Astrocyte (in vitro differentiated cells and primary cell): ENCODE measurements at places on chromosomes 16 and 17. TPM values are rescaled to one million over a fixed set of nuclear protein-coding genes. Genes with fewer than 3 reads are reported as not detected.
A peak's percentile ranks its signal among the peaks of the same experiment; 100 is the strongest.

DNA sequence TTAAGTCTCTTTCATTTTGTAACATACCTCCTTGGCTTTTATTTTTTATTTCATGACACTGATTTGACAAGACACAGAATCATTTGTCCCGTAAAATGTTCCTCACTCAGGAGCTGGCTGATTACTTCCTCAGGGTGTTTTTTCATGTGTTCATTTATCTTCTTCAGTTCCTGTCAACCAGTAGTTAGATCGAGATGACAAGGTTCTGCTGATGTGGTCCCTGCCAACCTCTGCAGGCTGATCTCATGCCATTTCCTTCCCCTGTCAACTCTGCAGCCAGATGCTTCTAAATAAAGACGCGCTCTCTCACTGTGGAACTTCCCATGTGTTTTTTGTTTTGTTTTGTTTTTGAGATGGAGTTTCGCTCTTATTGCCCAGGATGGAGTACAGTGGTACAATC lies 8.1 kb upstream of the CXCL16 start:
- DNase-seq = no peak

NIP7 gene
- total RNA-seq = 34.3 and 35.7 TPM in 2 replicates

- no peak for DNase-seq
Observed at GRCh38 chr16:66752958-66753357, 1.5 kb upstream of the DYNC1LI2 start.

DNA sequence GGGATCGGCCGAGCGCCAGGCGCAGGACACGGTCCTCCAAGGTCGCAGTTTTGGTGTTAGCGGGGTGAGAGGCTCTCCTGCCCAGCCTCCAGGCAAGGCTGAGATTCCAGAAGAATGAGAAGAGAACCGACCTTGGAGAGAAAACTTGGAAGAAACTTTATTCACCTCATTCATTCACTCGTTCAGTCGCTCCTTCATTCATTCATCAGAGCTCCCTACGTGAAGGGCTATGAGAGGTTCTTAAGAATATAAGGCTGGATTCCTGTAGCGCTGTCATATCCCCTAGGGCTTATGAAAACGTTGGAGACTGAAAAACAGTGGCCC lies 991 bp upstream of the MYH10 start:
- no peak for DNase-seq

GNAO1 gene
- total RNA-seq = 1.7 and 2.8 TPM in 2 replicates

KRTAP3-2 gene
- not detected in 2 replicates for total RNA-seq

DNA sequence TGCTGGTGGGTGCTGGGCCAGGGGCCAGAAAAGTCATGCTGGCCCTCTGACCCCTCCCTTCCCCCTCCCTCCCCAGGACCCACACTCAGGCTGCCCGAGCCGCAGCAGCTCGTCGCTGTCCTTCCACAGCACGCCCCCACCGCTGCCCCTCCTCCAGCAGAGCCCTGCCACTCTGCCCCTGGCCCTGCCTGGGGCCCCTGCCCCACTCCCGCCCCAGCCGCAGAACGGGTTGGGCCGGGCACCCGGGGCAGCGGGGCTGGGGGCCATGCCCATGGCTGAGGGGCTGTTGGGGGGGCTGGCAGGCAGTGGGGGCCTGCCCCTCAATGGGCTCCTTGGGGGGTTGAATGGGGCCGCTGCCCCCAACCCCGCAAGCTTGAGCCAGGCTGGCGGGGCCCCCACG lies 8.3 kb upstream of the CISD3 start:
- DNase-seq = no peak

DNA sequence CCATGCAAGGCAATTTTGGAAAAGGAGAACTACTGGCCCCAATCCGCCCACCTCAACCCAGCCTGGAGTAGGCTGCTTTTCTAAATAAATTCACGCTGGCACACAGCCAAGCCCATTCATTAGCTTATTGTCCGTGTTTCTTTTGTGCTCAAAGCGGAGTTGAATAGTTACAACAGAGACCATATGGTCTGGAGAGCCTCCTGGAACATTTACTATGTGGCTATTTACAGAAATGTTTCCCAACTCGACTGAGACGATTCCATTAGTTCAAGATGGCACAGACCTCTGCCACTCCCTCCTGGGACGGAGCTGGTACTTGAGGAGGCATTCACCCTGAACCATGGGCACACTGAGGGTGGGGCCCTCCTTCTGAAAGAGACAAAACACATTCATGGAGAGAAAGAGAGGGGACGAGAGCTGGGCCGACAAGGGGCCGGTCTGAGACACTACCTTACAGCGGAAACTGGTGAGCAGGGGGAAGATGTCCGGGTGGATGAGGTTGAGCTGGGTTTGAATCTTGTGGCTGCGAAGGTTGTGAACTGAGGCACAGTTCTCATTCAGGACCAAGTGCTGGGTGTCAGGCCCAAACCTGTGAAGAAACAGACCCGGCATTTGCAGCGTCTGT lies 15.7 kb downstream of the ELAC2 start:
- DNase-seq = no peak

GRCh38 chr16:88939972-88940861 lies 36.8 kb downstream of the CBFA2T3 start:
- no peak for DNase-seq

DNA sequence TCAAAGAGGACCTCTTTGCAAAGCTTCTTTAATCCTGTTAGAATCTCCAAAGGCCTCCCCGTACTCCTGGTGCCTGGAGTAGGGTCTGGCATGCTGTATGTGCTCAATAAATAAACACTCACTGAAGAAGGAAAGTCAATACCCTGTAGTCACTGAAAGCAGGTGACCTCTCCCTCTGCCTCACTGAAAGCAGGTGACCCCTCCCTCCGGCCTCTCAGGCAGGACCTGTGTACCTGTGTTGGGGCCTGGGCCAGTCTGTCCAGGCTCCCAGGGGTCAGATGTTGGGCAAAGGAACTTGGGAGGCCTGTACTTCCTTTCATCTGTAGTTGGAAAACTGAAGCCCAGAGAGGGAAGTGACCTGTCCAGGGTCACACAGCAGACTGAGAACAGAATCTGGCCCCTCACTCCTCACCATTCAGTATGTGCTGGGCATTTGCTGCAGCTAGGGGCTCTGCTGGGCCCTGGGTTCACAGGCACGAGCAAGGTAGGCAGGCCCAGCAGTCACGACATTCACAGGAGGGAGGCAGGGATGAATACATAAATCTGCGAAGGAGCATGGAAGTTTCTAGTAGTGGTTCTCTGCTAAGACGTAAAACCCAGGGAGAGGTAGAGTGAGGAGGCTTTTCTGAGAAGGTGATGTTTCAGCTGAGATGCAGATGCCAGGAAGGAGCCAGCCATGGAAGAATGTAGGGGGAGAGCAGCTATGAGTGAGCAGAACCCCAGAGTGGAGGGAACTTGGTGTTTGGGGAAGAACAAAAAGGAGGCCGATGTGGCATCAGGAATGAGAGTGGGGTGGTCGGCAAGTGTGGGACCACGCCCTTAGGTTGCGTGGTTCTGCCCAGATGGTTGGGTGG lies 64.0 kb downstream of the NKD1 start:
- no peak for DNase-seq

DNA sequence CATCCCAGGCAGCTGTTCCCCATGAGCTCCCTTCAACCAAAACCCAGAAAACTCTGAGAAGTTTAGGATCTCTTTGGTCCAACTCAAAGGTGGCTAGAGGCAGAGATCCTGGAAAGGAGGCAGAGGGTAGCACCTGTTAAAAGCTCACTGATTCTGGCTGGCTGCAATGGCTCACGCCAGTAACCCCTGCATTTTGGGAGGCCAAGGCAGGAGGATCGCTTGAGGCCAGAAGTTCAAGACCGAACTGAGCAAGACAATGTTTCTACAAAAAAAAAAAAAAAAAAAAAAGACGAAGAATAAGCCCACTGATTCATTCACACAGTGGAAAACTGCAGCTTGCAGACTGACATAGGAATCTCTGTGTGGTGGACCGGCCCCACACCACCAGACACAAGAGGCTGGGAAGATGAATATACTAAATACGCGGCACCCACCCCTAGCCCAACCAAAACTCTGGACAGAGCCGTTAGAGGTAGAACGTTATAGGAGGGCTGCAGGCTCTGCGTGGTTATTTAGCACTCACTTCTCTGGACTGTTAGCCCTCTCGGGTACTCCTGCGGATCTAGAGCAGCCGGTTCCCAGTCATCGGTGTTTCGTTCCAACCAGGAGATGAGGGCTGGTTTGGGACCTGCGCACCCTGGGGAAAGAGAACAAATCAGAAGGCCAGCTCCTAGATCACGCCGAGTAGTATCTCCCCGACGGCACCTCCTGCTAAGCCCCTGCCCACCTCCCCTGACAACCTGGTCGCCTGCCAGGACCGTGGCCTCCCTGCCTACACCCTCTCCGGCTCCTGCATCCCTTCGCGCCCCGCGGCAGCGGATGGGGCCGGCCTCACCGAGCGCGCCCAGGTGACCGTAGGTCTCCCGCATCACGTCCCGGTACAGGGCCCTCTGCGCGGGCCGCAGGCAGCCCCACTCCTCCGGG lies 925 bp downstream of the ZNF689 start:
- DNase-seq = peak; percentile 25

COPRS gene
- total RNA-seq = 27.6 and 27.8 TPM in 2 replicates

GRCh38 chr16:48049847-48050246 lies 105.9 kb downstream of the ABCC12 start:
- DNase-seq = no peak

GRCh38 chr16:30478766-30479478 lies 6.4 kb downstream of the ITGAL start:
- DNase-seq = no peak

- no peak for DNase-seq
Observed at GRCh38 chr16:57395026-57395425, 9.5 kb upstream of the CCL17 start.

CBX1 gene
- 62.8 and 69.3 TPM in 2 replicates for total RNA-seq

DNA sequence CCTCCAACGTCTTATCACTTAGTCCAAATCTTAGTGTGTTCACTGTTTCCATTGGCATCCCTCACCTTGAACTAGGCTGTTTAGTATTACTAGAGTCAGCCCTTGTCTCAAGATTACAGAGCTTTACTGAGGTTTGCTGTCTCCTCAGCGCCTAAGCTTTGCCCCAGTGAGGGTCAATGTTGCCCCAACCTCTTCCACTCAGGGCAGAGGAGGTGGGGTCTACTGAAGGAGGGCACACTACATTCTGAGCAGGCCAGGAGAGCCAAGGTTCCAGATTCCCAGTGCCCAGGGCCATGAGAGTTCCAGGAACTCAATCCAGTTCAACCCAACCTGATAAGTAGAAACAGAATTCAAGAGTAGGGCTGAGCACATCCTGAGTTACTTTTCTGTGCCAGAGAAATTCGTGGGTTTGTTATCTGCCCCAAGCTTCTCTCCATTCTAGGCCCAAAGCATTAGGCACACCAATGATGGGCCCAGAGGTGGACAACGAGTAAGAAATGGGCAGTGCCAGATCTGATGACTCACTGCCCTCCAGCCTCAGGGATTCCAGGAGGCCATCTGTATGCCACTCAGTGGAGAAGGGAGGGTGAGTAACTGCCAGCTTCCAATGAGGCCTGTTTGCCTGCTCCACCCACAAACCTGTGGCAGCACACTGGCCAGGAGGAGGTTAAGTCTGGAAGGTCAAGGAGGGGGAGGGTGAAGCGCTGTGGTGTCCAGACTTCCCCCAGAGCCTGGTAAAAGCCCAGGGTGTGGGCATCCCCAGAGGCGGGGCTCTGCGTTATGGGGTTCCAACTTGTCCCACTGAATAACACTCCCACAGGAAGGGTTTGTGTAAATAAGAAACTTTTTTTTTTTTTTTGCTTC lies 8.2 kb downstream of the TUBG2 start:
- DNase-seq = peak; percentile 71

TAX1BP3 gene
- 193 and 194 TPM in 2 replicates for total RNA-seq

GRCh38 chr16:4467916-4468315 lies 6.5 kb downstream of the NMRAL1 start:
- no peak for DNase-seq

DNA sequence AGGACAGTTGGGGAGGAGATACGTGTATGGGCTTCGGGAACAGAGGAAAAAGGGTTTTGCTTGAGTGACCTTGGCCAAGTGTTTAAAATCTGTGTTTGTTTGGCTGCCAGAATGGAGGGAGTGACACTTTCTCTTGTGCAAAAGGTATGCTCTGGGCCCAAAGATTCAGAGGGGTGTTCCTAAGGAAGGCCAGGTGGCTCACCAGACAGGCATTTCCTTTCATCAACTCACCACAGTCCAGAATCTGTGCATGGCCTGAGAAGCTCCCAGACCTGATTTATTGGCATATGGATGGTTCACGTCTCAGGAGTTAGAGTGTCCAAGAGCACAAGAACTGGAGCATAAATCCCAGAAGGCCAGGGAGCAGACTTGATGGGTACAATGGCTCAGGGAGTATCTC lies 53.4 kb upstream of the NLK start:
- peak; percentile 22 for DNase-seq

GRCh38 chr17:38616361-38616760 lies 10.6 kb upstream of the SRCIN1 start:
- DNase-seq = no peak

DNA sequence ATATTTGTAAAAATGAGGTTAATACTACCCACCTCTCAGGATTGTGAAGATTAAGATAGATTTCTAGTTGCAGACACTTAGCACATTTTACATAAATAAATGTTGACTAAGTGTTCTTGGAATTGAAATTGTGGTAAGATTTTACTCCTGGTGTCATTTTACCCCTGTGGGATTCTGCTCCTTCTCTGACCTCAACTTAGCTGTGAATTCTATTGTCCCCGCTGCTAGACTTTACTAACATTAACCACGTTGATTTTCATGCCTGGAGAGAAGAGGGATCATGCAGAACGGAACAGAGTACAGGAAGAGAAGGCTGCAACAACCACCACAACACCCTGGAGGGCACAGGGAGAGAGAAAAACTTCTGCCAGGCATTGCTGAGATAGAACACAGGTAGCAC lies 2.1 kb upstream of the TOM1L1 start:
- peak; percentile 36 for DNase-seq
